H7 (cell line): ENCODE measurements at places on chromosomes 4 and X.

- DNase-seq: no peak
Measured at GRCh38 chr4:66647476-66647875, 897.8 kb downstream of the CENPC start.

DNA sequence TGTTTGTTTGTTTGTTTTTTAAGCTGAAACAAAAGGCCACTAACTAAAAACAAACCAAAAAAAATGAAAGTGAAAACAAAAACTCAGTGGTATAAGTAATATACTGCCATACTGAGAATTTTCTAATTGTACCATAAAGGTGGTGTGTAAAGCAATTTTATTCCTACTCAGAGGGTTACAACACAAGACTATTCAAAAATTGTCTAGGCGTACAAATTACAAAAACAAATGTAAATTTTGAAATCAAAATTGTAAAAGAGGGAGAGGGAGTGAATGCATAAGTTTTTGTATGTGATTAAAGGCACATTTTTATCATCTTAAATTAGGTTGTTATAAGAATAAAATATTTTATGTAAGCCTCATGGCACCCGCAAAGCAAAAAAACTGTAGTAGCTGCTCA, 232.6 kb downstream of the STK32B start:
- no peak for DNase-seq

DNA sequence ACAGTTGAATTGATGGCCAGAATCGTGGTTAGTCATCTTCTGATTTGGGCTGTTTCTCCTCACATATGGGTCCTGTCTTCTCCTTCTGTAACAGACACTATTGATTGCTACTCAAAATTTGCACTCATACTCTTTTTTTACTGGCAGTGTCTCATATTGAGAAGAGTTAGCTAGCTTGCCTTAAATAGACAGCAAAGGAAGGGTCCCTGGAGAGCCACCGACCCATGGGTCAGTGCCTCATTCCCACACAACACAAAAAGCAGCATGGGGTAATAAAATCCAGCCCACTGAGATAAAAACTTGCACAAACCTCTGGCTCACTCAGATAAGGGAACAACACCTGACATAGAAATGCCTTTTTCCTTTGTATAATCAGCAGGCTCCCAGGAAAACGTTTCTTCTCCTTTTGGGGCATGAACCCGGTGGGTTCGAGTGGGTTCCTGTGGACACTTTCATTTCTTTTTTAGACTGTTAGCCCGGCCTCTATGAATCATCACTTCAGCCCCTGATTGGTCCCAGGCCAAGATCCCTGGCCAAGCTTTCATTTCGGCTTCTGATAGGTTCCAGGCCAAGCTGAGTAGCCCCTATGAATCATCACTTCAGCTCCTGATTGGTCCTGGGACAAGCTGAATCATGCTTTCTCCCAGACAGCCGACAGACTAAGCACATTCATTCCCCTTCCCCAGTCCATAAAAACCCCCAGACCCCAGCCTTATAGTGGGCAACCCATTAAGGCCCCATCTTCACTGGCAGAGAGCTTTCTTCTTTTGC, 408.1 kb downstream of the DCAF12L2 start:
- no peak for DNase-seq

GRCh38 chr4:96164814-96165351, 325.0 kb downstream of the PDHA2 start:
- no peak for DNase-seq

- no peak for DNase-seq
Measured at GRCh38 chr4:105088110-105088879, 58.4 kb upstream of the TET2 start.

DNA sequence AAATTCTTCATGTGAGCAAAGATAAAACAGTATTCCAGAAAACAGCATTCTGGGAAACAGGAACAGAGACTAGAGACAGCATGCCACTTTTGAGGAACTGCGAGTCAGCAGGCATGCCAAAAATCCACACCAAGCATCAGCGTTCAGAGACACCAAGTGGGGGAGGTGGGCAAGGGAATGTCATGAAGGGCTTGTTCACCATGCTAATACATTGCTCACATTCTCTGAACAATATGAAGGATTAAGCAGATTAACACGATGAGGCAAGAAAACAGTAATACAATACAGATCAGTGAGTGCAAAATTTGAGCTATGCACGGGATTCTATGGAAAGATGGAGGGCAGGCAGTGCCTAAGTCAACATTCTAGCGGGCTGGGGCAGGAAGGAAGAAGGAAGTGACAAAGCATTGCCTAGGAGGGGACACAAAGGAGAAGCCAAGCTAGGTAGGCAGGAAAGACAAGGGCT, 278.3 kb downstream of the FBXW7 start:
- no peak for DNase-seq

DNA sequence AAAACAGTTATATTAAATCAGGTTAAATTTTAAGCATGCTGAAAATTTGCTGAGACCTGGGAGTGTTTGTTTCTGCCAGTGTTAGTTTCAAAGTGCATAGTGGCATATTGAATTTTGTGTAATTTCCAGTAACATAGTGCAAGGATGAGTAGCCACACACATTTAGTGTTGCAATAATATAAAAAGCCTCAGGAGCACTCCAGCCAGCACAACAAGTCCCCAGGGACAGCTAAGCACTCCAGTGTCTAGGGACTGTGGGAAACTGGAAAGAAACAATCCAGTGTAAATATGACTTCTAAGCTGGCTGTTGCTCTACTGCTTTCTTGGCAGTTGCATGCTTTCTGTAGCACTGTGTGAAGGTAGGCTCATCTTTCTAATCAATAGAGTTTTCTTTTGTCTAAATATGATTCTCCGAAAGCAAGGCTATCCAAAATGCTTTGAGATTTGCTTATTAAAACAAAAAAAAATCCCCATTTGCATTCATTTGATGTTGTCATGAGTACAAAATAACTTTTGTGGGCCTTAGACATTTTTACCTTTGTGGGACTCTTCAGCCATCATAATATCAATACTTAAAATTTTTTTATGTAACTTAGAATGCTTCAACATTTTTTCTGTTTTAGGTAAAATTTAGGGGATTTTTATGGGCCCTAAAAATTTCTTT, 24.2 kb upstream of the CXCL2 start:
- DNase-seq: no peak

GRCh38 chrX:1475881-1476280, 23.2 kb upstream of the ASMTL start:
- no peak for DNase-seq

DNA sequence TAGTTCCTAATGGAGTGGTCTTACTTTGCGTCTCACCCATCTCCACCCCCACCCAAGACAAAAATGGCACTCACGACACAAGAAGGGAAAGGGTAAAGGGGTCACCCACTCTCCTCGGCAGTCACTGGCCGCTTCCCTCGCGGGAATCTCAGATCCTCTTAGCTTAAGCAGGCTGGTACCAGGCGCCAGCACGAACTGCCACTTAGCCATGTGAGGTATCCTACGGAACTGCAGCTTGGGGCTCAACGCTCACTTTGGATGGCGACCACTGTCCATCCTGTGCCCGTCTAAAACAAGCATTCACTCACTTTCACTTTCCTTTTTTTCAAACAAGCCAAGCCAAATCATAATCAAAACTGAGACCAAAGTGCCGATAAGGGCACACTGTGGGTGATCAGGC, 14.6 kb upstream of the MAGIX start:
- no peak for DNase-seq

- no peak for DNase-seq
Measured at GRCh38 chr4:140790171-140790570, 34.0 kb upstream of the TBC1D9 start.

GRCh38 chr4:22539251-22539650, 23.4 kb upstream of the ADGRA3 start:
- no peak for DNase-seq

- DNase-seq: no peak
Measured at GRCh38 chr4:86386201-86386600, 26.3 kb upstream of the MAPK10 start.

DNA sequence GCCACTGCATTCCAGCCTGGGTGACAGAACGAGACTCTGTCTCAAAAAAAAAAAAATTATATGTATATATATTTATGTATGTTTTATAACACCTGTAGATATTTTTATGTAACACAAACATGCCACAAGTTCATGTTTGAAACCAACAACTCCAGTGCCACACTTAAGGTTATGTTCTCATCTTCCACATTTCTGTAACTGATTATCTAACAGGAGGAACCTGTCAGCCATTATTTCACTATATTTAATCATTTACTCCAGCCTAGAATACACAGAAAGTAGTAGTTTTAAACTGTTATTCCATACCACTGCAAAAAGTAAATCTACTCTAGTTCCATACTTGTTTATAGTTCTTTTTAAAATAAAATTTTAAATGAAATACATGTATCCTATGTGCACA, 32.3 kb downstream of the MCUB start:
- DNase-seq: no peak

DNA sequence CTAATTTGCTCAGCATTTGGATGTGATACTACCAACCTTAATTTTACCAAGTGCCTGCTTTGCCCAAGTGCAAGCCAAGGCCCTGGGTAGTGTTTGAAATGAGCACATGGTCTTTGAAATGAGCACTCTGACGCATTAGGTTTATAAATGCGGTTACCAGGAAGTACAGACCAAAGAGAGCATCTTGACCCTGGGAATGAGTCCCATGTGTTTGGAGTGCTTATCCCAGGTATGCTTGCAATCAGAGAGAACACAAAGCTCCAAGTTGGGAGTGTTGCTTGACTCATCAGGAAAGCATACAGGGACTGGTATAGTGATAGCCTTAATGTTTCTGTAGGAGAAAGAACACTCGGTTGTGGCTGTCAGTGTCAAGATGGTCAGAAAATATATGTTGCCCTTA, 203.6 kb upstream of the MAMLD1 start:
- DNase-seq: no peak

GRCh38 chr4:183348136-183348535, 25.9 kb upstream of the CLDN24 start:
- no peak for DNase-seq

DNA sequence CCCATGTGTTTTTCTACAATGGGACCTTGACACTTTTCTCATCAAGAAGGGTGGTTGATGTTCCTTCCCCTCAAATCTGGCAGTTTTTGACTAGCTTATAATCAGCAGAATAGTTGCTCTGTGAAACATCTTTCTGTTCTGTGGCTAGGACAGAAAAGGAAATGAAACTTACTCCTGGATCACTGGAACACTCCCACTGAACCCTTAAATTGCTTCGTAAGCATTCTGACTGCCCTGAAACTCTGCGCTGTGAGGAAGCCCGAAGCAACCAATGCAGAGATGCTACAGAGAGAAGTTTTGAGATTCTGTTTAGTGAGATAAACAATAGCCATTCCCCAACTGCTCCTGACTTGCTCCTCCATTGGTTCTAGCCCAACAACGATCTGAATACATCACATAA, 602.2 kb downstream of the CENPC start:
- DNase-seq: no peak

DNA sequence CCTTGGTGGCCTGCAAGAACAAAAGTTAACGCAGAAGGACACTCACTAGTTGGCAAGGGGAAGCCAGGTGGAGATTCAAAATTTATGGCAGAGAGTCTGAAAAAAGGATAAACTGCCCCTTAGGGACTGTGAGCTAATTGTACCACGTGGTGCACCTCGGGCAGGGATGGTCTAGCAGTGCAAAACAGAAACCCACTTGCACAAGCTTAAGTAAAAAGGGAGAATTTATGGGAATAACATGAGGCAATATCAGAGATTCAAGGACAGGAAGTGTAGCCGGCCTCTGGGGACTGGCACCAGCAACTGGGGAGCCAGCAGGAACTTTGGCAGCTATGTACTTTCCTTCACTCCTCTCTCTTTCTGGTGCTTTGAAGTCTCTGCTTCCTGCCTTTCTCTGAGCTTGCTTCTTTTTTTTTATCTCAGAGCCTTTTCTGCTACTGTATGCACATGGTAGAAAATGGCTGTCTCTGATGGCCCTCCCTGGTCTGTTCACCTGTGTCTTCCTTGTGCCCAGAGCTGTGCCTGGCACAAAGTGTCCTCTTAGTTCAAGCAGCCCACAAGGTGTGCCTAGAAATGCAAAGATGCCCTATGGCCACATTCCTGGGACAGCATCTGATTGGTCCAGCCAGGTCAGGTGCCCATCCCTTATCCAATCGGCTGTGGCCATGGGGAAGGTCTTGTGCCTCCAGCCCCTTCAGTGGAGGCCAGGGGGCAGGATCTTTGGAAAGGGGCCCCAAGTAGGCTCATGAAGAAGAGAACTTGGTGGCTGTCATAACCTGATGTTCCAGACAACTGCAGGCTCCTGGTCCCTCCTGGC, 114.8 kb upstream of the ATP6AP2 start:
- DNase-seq: no peak

DNA sequence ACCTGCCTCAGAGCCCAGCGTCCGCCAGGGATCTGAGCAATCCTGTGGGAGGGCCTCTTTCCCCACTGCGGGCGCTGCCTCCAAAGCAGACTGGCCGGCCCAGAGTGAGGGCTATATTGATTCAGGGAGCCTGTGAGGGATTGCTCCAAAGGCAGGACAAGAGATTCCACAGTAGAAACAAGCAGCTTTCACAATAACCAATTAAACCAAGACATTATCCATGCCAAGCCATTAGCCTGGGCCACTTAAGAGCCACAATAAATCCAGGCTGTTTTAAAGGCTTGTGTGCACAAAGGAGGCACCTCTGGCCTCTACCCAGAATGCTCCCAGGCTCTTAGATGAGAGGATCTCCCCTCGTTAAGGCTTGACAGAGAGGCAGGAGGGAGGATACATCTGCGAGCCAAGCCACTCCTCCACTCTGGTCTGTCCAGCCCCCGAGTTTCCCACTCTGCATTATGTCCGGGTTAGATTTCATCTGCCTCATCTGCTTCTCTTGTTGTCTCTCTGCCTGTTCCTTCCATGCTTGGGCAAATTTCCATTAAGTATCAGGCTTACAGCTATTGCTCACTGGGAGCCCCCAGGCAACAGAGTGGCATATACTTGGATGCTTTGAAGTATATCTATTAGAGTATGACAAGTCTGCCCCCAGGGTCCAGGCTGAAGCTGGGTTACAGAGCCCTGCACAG, 357.9 kb downstream of the UNC5C start:
- DNase-seq: no peak

- DNase-seq: no peak
Measured at GRCh38 chrX:136780241-136780640, 491 bp downstream of the ARHGEF6 start.

DNA sequence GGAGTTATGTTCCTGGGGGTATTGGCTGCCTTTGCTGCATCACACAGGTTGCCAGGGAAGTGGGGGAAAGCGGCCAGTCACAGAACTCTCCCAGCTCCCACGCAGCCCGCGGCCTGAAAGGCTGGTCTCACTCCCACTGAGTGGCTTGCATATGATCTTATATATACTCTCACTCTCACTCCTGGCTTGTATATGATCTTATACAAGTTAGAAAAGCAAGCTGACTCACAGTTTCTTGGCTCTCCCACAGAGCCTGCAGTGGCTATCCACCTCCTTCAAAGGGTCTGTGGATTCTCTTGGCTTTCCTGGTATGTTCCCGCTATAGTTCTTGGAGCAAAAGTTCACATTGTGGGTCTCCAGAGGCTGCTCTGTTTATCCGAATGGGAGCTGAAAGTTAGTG, 833.5 kb upstream of the GALNTL6 start:
- peak; percentile 12 for DNase-seq

DNA sequence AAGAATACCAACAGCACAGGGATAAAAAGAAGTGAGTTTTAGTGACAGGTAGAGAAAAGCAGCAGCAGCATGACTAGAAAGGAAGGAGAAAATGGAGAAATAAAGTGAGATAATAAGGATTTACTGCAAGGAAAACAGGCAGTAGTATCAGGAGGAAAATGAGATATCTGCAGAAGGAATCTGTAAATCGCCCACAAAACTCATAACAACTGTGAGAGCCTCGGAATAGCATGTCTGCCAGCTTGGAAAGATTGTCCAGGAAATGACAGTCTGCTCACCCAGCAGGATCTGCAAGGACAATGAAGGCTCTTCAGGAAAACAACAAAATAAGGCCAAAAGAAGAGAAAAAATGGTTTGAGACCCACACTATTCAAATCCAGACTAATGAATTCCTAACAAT, 47.4 kb downstream of the CXXC4 start:
- DNase-seq: no peak

- DNase-seq: no peak
Measured at GRCh38 chr4:94545296-94545695, 93.6 kb downstream of the PDLIM5 start.
